ENCODE measurements at places on chromosomes 1 and 21. TPM values are rescaled to one million over a fixed set of nuclear protein-coding genes. Genes with fewer than 3 reads are reported as not detected.

GRCh38 chr1:90007979-90008404, 13.1 kb downstream of the ZNF326 start:
- DNase-seq: no peak

GRCh38 chr1:119676571-119677206, 28.6 kb upstream of the ZNF697 start:
- no peak for DNase-seq

DNA sequence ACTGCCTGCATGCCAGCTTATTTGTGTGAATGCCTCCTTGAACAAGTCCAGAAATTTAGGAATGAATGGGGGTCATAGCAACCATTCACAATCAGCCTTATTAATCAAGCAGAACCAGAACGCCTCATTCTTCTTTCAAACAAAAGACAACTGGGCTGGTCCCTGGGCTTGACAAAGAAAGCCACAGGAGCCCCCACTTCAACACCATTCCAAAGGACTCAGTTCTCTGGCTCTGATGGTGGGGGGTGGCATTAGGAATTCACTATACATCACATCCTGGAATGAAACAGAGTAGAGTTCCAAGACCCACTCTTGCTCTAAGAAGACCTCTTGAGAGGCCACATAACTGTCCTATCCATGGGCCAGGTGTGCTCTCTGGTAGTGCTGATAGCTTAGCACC, 186.6 kb upstream of the ST6GALNAC5 start:
- no peak for DNase-seq

DNA sequence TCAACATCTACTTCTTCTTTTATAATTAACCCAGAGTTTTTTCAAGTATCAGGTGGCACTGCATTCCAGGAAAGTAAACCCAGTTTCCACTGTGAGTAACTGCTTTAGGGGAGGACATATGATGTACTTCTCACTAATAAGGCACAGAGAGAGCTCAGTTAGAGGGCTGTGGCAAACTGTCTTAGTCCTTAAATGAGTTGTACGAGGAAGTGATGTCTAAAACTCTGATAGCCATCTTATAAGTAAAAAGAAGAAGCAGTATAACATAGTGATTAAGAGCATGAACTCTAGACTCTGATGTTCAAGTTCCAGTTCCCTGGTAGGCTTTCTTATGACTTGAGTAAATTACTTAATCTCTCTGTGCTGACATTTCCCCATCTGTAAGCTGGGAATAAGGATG, 58.7 kb upstream of the PTGS2 start:
- DNase-seq: no peak

DNA sequence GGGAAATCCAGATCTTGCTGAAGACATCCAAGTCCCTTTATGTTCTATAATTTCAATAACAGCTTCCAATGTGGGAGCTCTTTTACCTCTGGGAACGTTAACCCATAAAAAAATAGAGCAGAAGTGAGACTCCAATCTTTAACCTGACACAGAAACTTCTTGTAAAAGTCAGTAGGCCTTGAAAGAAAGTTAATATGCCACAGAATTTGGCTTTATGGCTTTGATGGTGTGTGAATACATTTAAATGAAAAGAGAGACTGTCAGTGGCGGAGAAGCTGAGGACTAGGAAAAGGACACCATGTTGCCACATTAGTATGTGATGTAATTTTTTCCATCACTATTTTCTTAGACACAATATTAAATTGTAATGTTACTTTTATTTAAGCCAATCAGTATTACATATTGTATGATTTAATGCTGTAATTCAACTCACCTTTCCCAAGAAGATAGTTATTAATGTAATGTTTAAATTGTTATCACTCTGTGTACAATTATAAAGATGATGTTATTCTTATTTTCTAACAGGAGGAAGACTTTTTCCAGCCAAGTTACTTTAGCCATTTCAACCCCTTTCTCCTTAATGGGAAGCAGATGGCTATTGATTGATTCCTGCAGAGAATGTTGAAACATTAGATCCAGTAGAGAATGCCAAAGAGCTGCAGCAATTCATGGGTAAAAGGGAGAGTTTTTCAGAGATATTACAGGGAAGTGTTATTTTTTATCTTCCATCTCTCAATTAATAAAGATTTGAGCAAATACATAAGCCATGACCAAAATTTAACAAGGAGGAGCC, 17.5 kb upstream of the CLDN8 start:
- DNase-seq: no peak

Gene FLG2
- total RNA-seq: not detected

Gene CDCA8
- total RNA-seq: 0.36 TPM

Gene RCOR3
- total RNA-seq: 55.7 TPM

Measured in CD4-positive, alpha-beta T cell (primary cell).